ENCODE measurements at places on chromosomes 16 and 17. TPM values are rescaled to one million over a fixed set of nuclear protein-coding genes. Genes with fewer than 3 reads are reported as not detected.

The HSD11B2 gene
- not detected for total RNA-seq

The NAGS gene
- 0.36 TPM for total RNA-seq

The KRT31 gene
- not detected for total RNA-seq

The OR2C1 gene
- not detected for total RNA-seq

The GAST gene
- total RNA-seq, result not detected

The KRT27 gene
- total RNA-seq, result not detected

GRCh38 chr17:62995377-62995885 lies 29.4 kb downstream of the TANC2 start:
- DNase-seq, result no peak

GRCh38 chr16:49455181-49455990 lies 81.8 kb downstream of the C16orf78 start:
- no peaks in the 10 kb centered on the region for H3K36me3 ChIP-seq
- no peak overlapping the region for H3K4me3 ChIP-seq
- H3K27me3 ChIP-seq, result no peaks in the 10 kb centered on the region
- H3K4me1 ChIP-seq, result no peaks in the 10 kb centered on the region
- DNase-seq, result no peak

GRCh38 chr16:50878966-50879615 lies 137.2 kb downstream of the CYLD start:
- DNase-seq, result no peak
- H3K27me3 ChIP-seq, result no peaks in the 10 kb centered on the region
- no peaks in the 10 kb centered on the region for H3K4me1 ChIP-seq
- H3K27ac ChIP-seq, result no peak overlapping the region
- H3K4me3 ChIP-seq, result no peak overlapping the region
- no peaks in the 10 kb centered on the region for H3K36me3 ChIP-seq

GRCh38 chr16:22719945-22720344 lies 94.0 kb upstream of the HS3ST2 start:
- no peaks in the 10 kb centered on the region for H3K27me3 ChIP-seq
- no peak overlapping the region for H3K27ac ChIP-seq
- no peak for DNase-seq
- H3K36me3 ChIP-seq, result no peaks in the 10 kb centered on the region

- peak; percentile 57 for DNase-seq
- no peak overlapping the region for H3K27ac ChIP-seq
- H3K36me3 ChIP-seq, result no peaks in the 10 kb centered on the region
These were observed 26.5 kb downstream of the RPH3AL start for GRCh38 chr17:326010-326621.

GRCh38 chr16:28567292-28567691 lies 13.6 kb downstream of the SGF29 start:
- H3K27me3 ChIP-seq, result no peaks in the 10 kb centered on the region
- H3K36me3 ChIP-seq, result no peaks in the 10 kb centered on the region
- no peak for DNase-seq
- peaks cover 5% of the 10 kb centered on the region for H3K4me1 ChIP-seq
- no peak overlapping the region for H3K27ac ChIP-seq
- H3K4me3 ChIP-seq, result no peak overlapping the region

DNA sequence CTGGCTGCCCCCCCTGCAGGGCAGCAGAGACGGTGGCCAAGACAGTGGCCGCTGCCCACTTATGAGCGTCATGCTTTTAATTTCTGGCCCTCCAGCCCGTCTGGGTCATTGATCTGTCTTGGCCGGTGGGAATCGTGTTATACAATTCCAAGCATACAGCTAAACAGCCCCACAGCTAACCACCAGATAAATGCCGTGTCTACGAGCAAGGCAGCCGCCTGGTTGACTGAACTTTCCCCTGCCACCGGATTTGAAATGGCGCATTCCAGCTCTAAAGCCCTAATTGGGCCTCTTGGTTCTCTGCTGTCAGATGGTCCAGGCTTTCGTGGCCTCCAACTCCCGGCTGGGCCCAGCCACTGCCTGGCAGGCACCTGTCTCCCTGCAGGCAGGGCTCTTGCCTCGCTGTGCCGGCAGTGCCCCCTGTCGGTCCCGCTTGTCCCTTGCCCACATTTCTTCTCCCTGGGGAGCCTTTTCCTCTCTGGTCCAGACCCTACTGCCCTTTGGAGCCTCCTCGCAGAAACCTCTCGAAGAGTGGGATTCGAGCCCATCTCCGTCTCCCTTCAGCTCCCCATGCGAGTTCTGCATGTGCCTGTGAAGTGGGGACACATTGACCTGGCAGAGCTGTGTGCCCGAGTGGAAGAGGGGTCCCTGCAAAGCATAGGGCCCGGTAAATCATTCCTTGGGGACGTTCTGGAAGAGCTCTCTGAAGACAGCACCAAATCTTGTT lies 1.8 kb upstream of the RBFOX3 start:
- peaks cover 50% of the 10 kb centered on the region for H3K27me3 ChIP-seq
- no peak overlapping the region for H3K27ac ChIP-seq
- peak; percentile 81 for DNase-seq
- no peak overlapping the region for H3K4me3 ChIP-seq
- H3K36me3 ChIP-seq, result no peaks in the 10 kb centered on the region

- H3K4me1 ChIP-seq, result peaks cover 17% of the 10 kb centered on the region
- DNase-seq, result no peak
- no peak overlapping the region for H3K4me3 ChIP-seq
- no peaks in the 10 kb centered on the region for H3K27me3 ChIP-seq
These were observed 209.4 kb downstream of the ZFHX3 start for GRCh38 chr16:72838586-72838910.

DNA sequence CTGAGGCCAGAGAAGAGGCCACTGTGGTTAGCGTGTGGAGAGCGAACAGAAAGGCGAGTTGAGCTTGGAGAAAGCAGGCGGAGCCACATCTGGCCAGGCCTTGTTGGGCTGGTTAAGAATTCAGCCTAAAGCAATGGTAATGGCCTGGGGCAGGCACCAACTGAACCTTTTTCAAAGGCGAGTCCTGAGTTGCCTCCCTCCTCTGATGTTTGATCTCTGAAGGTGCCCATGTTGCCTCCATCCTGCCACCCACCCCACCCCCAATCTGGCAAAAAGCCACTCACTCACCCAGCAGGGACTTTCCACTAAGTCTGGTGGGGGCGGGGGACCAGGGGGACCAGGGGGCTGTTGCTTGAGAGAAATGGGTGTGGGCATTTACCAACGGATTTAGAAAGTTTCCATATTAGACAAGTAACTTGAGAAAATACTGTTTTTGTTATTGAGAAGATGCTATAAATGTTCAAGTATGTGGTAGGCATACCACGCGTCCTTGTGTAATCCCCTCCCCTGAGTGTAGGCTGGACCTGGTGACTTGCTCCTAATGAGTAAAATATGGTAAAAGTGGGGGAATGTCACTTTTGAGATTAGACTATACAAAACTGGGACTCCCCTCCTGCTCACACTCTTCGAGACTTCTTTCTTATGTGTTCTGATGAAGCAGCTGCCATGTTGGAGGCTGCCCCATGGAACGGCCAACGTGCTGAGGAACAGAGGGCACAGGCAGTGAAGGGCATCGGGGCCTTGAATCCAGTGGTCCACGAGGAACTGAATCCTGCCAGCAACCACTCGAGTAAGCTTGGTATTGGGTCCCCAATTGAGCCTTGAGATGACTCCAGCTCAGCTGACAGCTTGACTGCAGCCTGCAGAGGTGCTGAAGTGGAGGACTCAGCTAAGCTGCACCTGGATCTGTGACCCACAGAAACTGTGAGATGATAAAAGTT lies 29.9 kb upstream of the TNS4 start:
- H3K4me3 ChIP-seq, result no peak overlapping the region
- DNase-seq, result no peak
- no peaks in the 10 kb centered on the region for H3K36me3 ChIP-seq
- peak overlapping the region; percentile 99 for H3K27ac ChIP-seq

GRCh38 chr17:41505007-41505808 lies at the start of gene KRT13:
KRT13 (minus strand) TSS chr17:41505612; CDS start chr17:41505550, 62 bp downstream.
- H3K4me1 ChIP-seq, result peaks cover 11% of the 10 kb centered on the region
- no peaks in the 10 kb centered on the region for H3K27me3 ChIP-seq
- no peak for DNase-seq
- H3K27ac ChIP-seq, result no peak within 1 kb of the TSS
- no peaks in the 10 kb centered on the region for H3K36me3 ChIP-seq

The PRSS8 gene
- total RNA-seq, result not detected

DNA sequence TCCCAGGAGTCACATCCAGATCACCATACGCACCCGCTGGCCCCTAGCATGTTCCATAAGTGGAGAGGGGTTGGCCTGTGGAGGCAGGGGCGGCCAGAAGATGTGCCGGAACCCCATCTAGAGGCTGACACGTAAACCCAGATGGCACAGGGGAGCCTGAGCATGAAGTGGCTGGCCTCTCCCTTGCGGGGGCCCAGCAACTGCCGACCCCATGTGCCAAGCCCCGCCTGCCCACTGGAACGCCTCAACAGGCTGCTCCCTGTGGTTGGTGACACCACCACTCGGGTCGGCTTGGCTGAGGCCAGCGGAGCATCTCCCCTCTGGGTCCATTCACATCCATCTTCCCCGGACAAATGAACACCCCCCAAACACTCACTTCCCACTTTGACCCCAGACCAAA lies 9.5 kb downstream of the BCAR1 start:
- H3K27me3 ChIP-seq, result no peaks in the 10 kb centered on the region
- DNase-seq, result no peak
- peaks cover 60% of the 10 kb centered on the region for H3K4me1 ChIP-seq
- H3K36me3 ChIP-seq, result peaks cover 54% of the 10 kb centered on the region
- H3K27ac ChIP-seq, result peak overlapping the region; percentile 48
- H3K4me3 ChIP-seq, result no peak overlapping the region

DNA sequence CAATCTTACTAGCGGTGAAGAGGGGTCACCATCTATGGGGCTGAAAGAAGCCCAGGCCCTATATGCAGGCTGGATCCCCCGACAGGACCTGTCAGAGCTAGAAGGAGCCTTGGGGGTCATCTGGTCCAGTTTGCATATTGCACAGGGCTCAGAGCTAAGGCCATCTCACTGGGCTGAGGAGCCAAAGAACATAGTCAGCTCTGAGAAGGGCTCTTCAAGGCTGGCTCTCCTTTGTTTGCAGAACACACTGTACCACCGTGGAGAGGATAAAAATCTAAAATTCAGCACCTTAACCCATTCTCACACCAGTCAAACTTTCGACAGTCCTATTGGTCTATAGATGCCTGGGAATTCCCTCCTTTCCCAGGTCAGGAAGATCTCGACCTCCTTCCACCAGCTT lies 24.2 kb downstream of the WNT3 start:
- peak; percentile 11 for DNase-seq
- H3K27me3 ChIP-seq, result peaks cover 51% of the 10 kb centered on the region
- H3K4me3 ChIP-seq, result no peak overlapping the region
- H3K27ac ChIP-seq, result no peak overlapping the region

The WNT9B gene
- 0.36 TPM for total RNA-seq

DNA sequence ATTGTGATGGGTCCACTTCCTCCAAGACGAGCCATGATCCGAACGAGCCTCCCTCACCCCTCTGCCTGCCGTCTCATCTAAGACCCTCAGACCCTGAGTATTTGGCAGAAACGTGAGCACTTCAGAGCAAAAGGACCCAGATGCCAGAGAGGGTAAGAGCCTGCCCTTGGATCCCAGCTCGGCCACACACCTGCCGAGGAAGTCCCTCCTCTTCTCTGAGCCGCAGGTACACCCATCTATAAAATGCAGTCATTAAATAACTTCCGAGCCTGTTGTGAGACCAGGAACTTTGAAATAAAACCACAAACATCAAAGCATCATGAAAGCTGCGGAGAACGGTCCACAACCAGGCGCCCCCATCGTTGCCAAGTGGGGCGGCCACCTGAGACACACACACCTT lies 64.8 kb upstream of the DOC2B start:
- no peak for DNase-seq
- H3K27me3 ChIP-seq, result no peaks in the 10 kb centered on the region
- H3K27ac ChIP-seq, result no peak overlapping the region
- H3K4me3 ChIP-seq, result no peak overlapping the region

The NEUROD2 gene
- total RNA-seq, result not detected

GRCh38 chr16:57196286-57196685 lies 10.2 kb downstream of the RSPRY1 start:
- no peak for DNase-seq
- peaks cover 57% of the 10 kb centered on the region for H3K4me1 ChIP-seq
- H3K36me3 ChIP-seq, result no peaks in the 10 kb centered on the region
- no peaks in the 10 kb centered on the region for H3K27me3 ChIP-seq

DNA sequence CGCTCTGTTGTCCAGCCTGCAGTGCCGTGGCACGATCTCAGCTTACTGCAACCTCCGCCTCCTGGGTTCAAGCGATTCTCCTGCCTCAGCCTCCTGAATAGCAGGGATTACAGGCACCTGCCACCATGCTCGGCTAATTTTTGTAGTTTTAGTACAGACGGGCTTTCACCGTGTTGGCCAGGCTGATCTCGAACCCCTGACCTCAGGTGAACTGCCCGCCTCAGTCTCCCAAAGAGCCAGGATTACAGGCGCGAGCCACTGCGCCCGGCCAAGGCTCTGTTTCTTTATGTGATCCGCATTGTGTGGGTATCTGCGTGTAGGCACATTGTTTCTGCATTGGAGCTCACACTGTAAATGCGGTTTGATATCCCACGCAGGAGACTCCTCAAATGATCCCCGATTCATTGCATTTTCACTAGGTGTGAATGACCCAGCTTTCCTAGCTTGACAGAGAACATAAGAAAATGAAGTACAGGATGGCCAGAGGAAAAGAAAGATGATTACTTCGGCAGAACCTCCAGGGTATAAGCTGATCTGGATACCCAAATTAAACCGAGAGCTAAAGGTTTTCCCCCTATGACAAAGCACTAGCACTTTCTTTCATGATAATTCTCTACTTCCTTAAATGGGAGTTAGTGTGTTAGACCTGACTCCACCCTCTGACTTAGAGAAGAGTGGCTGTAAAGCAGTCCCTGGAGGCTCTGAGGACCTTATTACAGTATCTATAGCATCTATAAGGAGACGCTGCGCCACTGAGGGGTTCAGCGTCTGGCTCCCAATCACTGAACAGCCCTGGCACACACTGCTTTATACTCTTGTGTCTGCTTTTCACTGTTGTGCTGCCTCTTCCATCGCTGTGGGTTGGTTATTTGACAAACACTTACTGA lies 17.3 kb downstream of the COTL1 start:
- DNase-seq, result no peak
- no peaks in the 10 kb centered on the region for H3K27me3 ChIP-seq
- H3K36me3 ChIP-seq, result peaks cover 13% of the 10 kb centered on the region
- H3K4me1 ChIP-seq, result peaks cover 50% of the 10 kb centered on the region
- H3K27ac ChIP-seq, result peak overlapping the region; percentile 94
- peak overlapping the region; percentile 54 for H3K4me3 ChIP-seq

DNA sequence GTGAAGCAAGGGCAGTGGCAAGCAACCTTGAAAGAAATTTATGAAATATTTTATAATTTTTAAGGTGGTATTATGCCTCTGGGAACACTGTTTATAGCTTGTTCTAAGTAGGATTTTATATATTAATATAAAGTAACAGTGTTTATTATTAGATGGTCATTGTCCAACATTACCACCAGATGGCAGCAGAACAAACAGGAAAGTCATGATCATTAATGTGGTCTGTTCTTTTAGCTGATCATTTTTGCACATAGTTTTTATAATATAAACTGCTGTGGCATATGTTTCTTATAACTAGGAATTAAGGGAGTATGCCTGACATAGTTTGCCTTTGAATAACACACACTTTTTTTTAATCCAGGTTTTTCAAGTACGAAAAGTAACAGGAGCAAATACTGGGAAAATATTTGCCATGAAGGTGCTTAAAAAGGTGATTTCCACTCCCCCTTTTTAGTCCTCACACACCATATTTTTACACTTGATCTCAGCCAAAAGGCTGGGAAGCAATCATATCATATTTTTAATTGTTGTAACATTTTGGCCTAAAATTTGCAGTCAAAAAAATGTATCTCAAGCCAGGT lies 21.4 kb downstream of the RPS6KB1 start:
- no peaks in the 10 kb centered on the region for H3K27me3 ChIP-seq
- no peaks in the 10 kb centered on the region for H3K4me1 ChIP-seq
- peaks cover 36% of the 10 kb centered on the region for H3K36me3 ChIP-seq
- no peak overlapping the region for H3K27ac ChIP-seq
- H3K4me3 ChIP-seq, result no peak overlapping the region
- peak; percentile 66 for DNase-seq
